ENCODE measurements at places on chromosomes 6 and 20. TPM values are rescaled to one million over a fixed set of nuclear protein-coding genes. Genes with fewer than 3 reads are reported as not detected.

Gene SSTR4
- not detected for total RNA-seq

Gene LST1
- total RNA-seq, result not detected

Gene COL11A2
- 0.15 TPM for total RNA-seq

Gene TBXT
- total RNA-seq, result not detected

Gene TRIM10
- total RNA-seq, result not detected

Gene SLC22A16
- total RNA-seq, result not detected

Gene ZNF165
- total RNA-seq, result 0.67 TPM

Gene MMP24
- total RNA-seq, result under 0.01 TPM

Gene BEND3
- total RNA-seq, result 5.3 TPM

Gene BPIFB4
- total RNA-seq, result not detected

All from melanocyte of skin (primary cell).